HCT116 (cell line): ENCODE measurements at places on chromosomes 1 and 21. TPM values are rescaled to one million over a fixed set of nuclear protein-coding genes. Genes with fewer than 3 reads are reported as not detected.
A peak's percentile ranks its signal among the peaks of the same experiment; 100 is the strongest.

Gene CELSR2
- 17.1 TPM for total RNA-seq

Gene S100A6
- total RNA-seq = 1,633 TPM

Gene RBM34
- total RNA-seq = 82.0 TPM

Gene SMYD3
- total RNA-seq = 33.6 TPM

Gene IVL
- total RNA-seq = not detected

GRCh38 chr1:51512120-51512519, 6.9 kb downstream of the EPS15 start:
- peaks cover 8% of the 10 kb centered on the region for H3K4me1 ChIP-seq
- no peak overlapping the region for H3K27ac ChIP-seq
- DNase-seq = no peak

GRCh38 chr1:86067626-86068025, 88.9 kb downstream of the COL24A1 start:
- no peaks in the 10 kb centered on the region for H3K36me3 ChIP-seq
- H3K4me1 ChIP-seq = no peaks in the 10 kb centered on the region
- H3K4me3 ChIP-seq = no peak overlapping the region

DNA sequence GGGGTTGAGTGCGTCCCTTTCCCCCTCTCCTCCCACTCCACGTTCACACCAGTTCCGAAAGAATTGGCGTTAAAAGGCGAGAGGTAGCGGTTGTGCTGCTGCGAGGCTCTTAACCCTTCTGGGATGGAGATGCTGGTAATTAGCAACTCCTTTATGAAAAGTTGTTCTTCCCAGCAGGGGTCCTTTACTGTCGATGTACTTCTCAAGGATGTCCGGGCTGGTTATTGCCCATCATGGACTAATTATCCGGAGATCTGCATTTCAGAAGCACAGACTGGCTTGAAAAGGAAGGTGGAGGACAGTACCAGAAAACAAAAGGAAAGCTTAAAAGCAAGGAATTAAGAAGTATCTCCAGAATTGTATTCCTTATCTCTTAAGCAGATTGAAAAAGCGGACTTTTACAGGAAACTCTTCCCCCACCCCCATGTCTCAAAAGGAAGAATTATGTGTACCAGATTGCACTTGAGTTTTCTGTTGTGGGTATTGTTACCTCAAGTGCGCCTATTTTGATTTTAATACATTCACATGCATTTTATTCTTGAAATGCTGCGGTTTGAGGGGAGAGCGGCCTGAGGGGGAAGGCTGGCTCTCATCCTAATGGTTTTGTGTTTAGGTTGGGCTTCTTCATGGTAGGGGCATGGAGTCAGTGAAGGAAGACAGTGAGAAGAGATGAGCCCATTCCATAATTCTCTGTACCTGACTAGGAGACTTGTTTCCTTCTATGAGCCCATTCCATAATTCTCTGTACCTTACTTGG, 1.5 kb downstream of the AK4 start:
- DNase-seq = no peak
- H3K27ac ChIP-seq = peak overlapping the region; percentile 68; the same call in 1 of the 2 replicates
- H3K4me1 ChIP-seq = peaks cover 9% of the 10 kb centered on the region

GRCh38 chr1:199691540-199691939, 336.0 kb upstream of the NR5A2 start:
- H3K36me3 ChIP-seq = no peaks in the 10 kb centered on the region
- 0 out of 2 replicates have a peak overlapping the region, but pooled peaks have one; percentile 11 for H3K4me3 ChIP-seq
- DNase-seq = peak; percentile 42
- peaks cover 9% of the 10 kb centered on the region for H3K4me1 ChIP-seq
- H3K27me3 ChIP-seq = no peaks in the 10 kb centered on the region

GRCh38 chr1:6276811-6277555, 16.1 kb upstream of the GPR153 start:
- H3K36me3 ChIP-seq = no peaks in the 10 kb centered on the region; the same call in 1 of the 2 replicates
- no peak overlapping the region for H3K27ac ChIP-seq
- no peak overlapping the region for H3K4me3 ChIP-seq

DNA sequence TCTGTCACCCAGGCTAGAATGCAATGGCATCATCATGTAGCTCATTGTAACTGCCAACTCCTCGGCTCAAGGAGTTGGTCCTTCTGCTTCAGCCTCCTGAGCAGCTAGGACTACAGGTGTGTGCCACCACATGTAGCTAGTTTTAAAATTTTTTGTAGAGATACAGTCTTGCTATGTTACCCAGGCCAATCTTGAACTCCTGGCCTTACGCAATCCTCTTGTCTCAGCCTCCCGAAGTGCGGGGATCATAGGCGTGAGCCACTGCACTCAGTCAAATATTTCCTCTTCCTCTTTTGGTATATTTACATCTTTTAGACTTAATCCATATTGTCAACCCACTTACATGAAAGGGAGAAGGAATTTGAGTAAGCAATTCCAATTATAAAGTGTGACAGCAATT, 121.1 kb downstream of the EVI5 start:
- no peaks in the 10 kb centered on the region for H3K27me3 ChIP-seq
- no peak overlapping the region for H3K4me3 ChIP-seq
- no peaks in the 10 kb centered on the region for H3K36me3 ChIP-seq

DNA sequence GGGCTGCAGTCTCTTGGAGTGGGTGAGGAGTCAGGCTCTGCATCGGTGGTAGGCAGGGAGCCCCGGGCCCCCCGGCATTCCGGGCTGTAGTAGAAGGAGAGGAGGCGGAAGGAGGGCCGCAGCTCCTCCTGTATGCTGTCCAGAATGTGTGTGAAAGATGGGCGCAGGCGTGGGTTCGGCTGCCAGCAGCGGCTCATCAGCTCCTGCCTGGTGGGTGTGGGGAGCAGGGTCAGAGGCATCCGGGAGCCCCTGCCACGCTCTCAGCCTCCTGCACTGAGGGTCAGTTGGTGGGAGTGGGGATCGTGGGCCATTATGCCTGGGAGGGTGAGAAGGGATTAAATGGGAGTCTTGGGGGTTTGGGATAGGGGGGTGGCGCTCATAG, 18.0 kb downstream of the INSRR start:
- H3K36me3 ChIP-seq = no peaks in the 10 kb centered on the region
- H3K27me3 ChIP-seq = no peaks in the 10 kb centered on the region
- H3K4me1 ChIP-seq = no peaks in the 10 kb centered on the region
- no peak for DNase-seq

DNA sequence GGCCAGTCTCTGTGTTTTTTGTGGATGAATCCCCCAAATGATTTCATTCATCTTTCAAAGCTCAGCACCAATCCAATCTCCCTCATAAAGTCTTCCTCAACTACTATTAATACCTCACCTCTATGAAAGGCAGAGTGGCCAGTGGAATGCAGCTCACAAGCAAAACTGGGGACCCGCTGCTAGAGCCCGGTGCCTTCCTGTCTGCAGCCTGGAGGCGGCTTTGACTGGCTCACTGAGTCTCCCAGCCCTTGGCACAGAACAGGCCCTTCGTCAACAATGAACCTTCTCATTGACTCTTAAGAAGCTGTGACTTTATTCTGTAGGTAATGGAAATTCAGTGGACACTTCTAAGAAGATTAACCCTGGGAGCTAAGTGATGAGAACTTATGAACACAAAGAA, 86.8 kb upstream of the RAB4A start:
- no peak for DNase-seq
- H3K27me3 ChIP-seq = no peaks in the 10 kb centered on the region
- no peaks in the 10 kb centered on the region for H3K36me3 ChIP-seq
- H3K4me1 ChIP-seq = no peaks in the 10 kb centered on the region

DNA sequence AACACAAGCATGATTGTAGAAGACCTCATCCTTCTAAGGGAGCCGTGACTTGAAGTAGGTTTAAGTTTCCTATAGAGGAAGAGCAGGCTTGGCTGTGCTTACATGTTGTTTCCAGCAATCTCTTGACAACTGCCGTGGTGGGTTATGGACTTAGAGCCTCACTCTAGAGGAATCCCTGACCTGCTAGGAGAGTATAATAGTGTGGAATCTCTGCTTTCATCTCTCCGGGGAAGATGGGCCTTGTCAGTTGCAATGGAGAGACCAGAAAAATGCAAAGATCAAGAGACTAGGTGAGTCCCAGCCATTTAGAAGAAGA, 137.6 kb downstream of the MIS18A start:
- H3K4me3 ChIP-seq = no peak overlapping the region
- no peak for DNase-seq
- peaks cover 26% of the 10 kb centered on the region for H3K27me3 ChIP-seq
- no peaks in the 10 kb centered on the region for H3K36me3 ChIP-seq
- H3K4me1 ChIP-seq = no peaks in the 10 kb centered on the region
- no peak overlapping the region for H3K27ac ChIP-seq

DNA sequence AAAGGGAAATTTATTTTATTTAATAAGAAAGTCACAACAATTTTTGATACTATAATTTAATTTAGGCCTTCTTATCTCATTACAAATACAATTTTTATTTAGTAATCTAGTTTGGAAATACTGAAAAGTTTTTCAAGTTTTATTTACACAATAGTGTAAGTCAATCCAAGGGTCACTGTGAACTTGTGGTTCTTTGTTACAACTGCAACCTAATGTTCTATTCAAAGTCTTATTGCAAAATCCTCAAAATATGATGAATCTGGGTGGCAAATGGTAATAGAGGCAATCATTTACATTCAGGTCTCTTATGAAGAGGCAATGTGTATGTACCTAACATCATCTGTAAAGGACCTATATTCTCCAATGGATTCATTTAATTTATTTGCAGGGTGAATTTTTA, 421.2 kb downstream of the DPYD start:
- no peak overlapping the region for H3K4me3 ChIP-seq
- no peaks in the 10 kb centered on the region for H3K4me1 ChIP-seq
- no peak for DNase-seq
- H3K27ac ChIP-seq = no peak overlapping the region
- H3K36me3 ChIP-seq = no peaks in the 10 kb centered on the region

GRCh38 chr1:175673371-175674150, 69.8 kb downstream of the TNR start:
- H3K4me3 ChIP-seq = no peak overlapping the region
- peaks cover 54% of the 10 kb centered on the region for H3K27me3 ChIP-seq
- H3K36me3 ChIP-seq = no peaks in the 10 kb centered on the region
- no peak for DNase-seq

GRCh38 chr21:45326891-45327440, 39.3 kb upstream of the POFUT2 start:
- no peak for DNase-seq
- H3K27me3 ChIP-seq = no peaks in the 10 kb centered on the region
- H3K27ac ChIP-seq = no peak overlapping the region
- peaks cover 50% of the 10 kb centered on the region for H3K4me1 ChIP-seq

- H3K27me3 ChIP-seq = no peaks in the 10 kb centered on the region
- no peak within 1 kb of the TSS for H3K4me3 ChIP-seq
- no peaks in the 10 kb centered on the region for H3K4me1 ChIP-seq
- H3K27ac ChIP-seq = no peak within 1 kb of the TSS
- no peak for DNase-seq
Observed at GRCh38 chr1:151047591-151047924, at the start of gene C1orf56. Gene C1orf56, plus strand, starts transcription at chr1:151047751. Its CDS starts 97 bp downstream, at chr1:151047848.
